ENCODE measurements at places on chromosomes 12 and 14.

DNA sequence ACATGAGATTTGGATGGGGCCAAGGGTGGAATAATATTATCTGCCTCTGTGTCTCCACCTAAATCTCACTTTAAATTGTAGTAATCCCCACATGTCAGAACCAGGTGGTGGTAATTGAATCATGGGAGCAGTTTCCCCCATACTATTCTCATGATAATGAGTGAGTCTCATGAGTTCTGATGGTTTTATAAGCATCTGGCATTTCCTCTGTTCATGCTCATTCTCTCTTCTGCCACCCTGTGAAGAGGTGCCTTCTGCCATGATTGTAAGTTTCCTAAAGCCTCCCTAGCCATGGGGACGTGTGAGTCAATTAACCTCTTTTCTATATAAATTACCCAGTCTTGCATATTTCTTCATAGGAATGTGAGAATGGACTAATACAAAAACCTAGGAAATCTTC, 29.9 kb downstream of the TSPAN19 start:
- DNase-seq = no peak

DNA sequence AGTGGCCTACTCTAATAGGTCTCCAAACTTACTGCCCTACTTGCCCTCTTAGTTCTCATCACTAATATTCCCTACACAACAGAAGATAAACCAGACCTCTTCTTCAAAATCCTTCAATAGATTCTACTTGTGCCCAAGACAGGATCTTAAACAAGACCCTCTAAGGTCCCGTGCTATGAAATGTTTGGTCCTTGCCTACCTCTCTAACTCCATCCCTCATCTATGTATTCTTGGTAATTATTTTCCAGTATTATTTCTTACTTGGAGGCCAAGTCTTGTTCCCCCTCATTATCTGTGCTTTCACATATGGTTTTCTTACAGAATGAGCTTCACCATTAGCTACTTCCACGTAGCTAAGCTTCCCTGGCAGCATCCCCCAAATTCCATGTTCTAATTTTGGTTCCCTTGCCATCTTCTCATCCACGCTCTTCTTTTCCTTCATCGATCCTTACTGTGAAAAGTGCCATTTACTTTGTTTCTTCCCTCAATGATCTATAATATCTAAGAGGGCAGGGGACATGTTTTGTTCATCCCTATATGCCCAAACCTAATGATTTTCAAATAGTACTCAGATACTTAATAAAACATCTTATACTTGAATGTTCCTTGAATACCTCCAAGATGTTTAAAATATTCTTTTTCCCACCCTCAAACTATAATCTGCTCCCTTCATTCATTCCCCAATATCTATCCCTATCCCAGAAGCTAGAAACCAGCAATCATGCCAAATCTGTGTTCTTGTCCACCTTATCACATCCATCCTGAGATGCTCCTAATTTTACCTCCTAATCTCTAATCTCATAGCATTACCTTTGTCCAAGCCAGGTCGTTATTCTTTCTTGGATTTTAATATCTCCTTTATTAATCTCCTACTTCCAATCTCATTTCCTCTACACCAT, 10.1 kb downstream of the HNRNPC start:
- DNase-seq = no peak

- no peak for DNase-seq
Observed at GRCh38 chr12:16675438-16675837, 69.5 kb upstream of the LMO3 start.

DNA sequence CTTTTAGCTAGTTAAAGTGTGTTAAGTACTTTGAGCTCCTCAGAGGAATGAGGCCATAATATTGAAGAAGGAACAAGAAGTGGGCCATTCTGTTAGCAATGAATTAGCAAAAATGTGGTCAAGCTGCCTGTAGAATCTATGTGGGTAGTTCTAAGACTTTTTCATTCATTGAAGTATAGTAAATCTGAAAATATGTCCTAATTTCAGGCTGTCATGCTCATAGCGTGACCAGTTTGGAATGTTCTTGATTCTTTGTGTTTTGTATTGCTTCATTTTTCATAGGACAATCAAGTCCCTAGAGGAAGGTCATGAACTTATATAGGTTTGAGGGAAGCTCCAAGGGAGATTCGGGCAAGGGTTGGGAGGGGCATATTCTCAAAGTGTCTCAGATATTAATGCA, 11.4 kb downstream of the ATP23 start:
- no peak for DNase-seq

DNA sequence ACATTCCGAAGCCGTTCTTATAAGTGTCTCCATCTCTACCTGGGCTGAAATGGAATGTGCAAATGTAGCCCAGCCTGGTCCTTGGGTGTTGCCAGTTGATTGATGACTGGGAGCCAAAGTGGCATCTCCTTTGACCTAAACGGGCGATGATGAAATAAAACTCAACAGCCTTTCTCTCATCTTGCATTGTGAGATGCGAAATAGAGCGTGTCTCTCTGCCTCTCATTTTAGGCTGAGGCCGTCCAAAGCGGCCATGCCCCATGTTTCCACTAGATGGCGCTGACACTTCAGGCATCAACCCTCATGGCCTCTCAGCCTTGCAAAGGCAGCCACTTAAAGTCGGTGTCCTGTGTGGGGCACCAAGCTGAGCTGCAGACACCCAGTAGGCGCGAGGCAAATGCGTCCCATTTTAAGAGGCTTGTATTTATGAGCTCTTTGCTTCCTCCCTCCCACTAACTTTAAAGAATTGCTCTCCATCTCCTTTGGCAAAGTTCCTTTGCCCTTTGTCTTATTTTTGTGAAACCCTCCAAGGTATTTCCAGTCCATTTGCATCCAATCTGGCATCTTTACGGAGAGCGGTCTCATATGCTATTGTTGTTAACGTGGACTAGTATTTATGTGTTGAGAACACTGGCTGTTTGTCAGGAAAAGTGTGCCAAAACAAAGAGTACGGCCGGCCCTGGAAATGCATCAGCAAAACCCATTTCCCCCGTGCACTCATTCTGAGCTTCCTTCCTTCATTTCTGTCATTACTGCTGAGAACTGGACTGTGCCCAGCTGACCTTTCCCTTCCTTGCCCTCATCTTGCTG, 25.0 kb downstream of the GPRC5A start:
- peak; percentile 3 for DNase-seq

GRCh38 chr12:52231305-52232202, 1.5 kb upstream of the KRT7 start:
- DNase-seq = no peak

- DNase-seq = no peak
Observed at GRCh38 chr14:50790589-50790988, 40.4 kb downstream of the NIN start.

DNA sequence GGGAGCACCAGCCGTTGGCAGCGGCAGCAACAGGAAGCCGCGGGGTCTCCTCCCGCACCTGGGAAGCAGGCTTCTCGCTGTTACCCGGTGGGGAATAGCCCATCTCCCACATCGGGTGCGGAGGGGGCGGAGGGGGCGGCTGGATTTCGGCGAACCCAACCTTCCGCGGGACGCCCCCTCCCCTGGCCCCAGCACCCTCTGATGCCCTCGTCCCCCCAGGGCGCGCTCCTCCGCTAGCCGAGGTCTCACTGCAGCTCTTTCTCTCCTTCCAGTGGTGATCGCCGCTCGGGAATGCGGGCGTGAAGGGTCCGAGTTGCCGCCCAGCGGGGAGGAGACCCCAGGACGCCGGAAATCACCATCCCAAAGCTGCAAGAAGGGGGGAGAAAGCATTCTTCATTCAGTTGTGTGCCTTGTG, 303 bp downstream of the SAMD4A start:
- DNase-seq = no peak

DNA sequence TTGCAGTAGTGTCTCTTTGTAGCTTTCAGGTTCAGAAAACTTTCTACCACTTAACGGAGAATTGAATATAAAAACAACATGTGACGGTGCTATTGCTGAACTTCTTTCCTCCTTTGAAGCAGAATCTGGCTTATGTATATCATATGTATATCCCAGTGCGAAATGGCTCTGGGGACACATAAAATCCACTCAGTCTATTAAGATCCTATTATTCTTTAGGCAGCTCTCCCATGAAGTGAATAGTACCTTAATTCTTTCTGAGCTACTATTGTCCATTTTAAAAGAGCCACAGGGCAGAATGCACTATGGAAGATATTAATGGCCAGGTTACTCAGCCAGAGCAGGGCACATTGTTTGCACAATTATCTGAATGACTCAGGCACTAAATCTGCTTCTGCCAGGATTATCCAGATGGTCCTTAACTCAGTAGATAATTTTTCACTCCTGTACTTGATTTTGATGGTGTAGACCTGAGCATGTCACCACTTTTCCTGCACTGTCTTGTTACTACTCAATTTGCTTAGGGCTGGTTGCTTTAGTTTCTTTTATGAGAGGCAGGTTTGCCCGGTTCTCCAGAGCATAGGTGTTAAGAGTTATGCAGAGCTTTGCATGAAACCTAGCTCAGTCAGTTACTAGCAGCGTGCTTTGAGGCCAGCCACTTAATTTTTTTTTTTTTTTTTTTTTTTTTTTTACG, 5.5 kb downstream of the CNTN1 start:
- no peak for DNase-seq

GRCh38 chr12:9648701-9649531, 20.6 kb upstream of the CLEC2D start:
- DNase-seq = peak; percentile 47

DNA sequence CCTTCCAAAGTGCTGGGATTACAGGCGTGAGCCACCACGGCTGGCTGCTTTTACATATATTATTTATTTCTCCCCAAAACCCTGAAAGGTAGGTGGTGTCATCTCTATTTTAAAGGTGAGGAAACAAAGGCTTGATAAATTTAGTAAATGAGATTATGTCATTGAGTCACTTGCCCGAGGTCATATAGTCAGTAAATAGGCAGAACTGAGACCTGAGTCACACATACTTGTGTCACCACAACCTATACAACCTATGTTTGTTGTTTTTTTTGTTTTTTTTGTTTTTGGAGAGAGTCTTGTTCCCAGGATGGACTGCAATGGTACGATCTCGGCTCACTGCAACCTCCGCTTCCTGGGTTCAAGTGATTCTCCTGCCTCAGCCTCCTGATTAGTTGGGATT, 12.8 kb downstream of the TSFM start:
- DNase-seq = no peak

- no peak for DNase-seq
Observed at GRCh38 chr12:62848418-62848817, 86.5 kb downstream of the PPM1H start.

GRCh38 chr14:104368751-104369100, 210.8 kb upstream of the C14orf180 start:
- DNase-seq = no peak

- no peak for DNase-seq
Observed at GRCh38 chr12:30197392-30198057, 413.8 kb upstream of the TMTC1 start.

- DNase-seq = no peak
Observed at GRCh38 chr12:69007101-69007854, 74.3 kb upstream of the CPM start.

GRCh38 chr12:28446031-28446430, 255.8 kb downstream of the CCDC91 start:
- no peak for DNase-seq

GRCh38 chr14:61188978-61189808, 91.9 kb downstream of the TMEM30B start:
- no peak for DNase-seq

DNA sequence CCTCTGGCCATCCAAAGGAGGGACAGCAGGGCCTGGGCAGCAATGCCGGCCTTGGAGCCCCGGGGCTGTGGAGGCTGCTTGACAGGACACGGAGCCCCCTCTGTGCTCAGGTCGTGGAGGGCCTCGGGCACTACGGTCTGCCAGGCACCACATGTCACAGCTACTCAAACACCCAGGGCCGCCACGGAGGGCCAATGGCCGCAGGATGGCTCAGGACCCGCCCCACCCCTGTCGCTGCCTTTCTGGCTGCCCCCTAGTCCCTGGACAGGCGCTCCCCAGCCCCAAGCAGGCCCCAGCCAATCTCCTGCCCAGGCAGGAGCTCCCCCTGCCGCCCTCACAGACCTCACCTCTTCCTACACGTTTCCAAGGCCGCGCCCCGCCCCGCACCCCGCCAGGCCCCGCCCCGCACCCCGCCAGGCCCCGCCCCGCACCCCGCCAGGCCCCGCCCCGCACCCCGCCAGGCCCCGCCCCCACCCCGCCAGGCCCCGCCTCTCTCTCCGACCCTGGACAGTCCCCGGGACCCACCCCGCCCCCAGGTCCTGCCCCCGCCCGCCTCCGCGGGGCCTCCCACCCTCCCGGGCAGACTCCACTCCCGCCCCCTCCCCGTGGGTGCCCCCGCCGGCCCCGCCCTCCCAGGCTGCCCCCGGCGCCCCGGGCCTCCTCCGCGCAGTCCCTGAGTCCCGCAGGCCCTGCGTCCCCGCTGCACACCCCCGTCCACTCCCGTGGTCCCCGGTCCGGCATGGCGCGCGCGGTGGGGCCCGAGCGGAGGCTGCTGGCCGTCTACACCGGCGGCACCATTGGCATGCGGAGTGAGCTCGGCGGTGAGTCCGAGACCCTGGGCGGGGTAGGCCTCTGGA, at the start of gene ASPG:
TSS of gene ASPG (plus strand) at position 669 of the 857 bp plus-strand sequence. CDS start at position 740, 71 bp downstream.
- DNase-seq = no peak

GRCh38 chr14:20682435-20683124, 1.8 kb upstream of the RNASE4 start:
- peak; percentile 55 for DNase-seq

- DNase-seq = no peak
Observed at GRCh38 chr14:74535756-74536325, 42.3 kb downstream of the ISCA2 start.

DNA sequence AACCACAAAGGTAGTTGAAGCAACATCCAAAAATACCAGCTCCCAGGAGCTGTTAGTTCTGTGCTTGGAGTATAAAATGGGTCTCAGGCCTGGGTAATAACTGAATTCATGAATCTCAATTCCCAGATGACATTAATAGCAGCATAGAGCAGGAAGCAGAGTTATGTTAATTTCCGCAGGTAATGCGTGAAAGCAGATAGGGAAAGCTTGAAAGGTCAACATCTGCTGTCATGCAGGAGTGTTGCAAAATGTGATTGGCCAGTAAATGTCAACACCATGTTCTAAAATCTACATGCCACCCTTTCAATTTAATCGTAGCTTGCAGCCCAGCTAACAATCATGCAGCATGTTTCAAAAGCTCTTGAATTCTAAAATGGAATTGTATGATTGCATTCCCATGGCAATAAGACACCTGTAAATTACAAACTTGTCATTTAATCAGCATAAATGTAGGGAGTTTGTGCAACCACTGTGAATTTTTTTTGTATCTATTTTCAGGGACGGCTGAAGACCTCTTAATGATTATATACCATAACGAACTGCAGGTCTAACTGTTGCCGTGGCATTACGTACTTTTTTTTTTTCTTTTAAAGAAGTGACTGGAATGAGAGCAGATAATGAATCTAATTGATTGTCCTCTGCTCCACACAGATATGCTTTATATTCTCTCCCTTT, 635.8 kb upstream of the FOXG1 start:
- DNase-seq = no peak

DNA sequence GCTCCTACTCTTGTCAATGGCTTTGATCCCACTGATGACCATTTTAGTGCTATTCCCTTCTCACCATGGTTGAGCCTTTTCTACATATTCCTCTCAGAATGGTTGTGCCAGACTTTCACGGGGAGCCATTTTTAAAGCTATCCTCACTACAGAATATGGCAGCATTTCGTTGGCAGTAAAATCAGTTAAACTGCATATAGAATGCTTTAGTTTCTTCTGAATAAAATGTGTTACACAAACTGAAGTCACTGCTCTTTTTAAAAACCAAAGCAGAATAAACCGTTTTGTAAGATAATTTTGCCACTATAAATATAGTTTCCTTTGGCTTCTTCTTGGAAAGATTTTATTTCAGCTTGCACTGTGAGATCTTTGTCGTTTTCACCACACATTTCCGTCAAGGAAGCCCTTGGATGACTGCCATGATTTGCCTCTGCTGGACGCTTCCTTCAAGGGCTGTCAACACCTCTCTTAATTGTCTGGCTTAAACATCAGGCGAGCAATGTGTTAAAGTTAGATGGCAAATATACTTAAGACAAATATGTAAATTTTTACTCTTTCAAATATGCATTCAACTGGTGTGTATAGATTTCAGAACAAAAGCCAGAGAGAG, 624.2 kb downstream of the DIO2 start:
- peak; percentile 78 for DNase-seq
